ENCODE measurements at places on chromosomes 7 and 10. TPM values are rescaled to one million over a fixed set of nuclear protein-coding genes. Genes with fewer than 3 reads are reported as not detected.

DNA sequence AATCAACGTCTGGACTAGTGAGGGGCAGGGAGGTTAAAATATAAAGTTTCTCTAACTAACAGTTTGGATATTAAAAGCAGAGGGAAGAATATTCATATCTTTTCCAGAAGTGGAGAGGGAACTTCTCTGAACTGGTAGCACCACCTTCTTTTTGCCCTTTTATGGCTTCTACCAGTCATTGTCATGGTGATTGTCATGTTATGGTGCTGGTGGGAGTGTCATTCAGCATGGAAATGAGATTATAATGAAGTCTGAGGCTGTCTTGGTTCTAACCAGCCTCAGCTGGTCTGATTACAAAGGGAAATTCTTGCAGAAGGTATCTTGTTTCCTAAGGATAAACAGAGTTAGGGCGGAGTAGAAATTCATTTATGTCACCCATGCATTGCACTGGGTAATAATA, 523.8 kb downstream of the ZWINT start:
- no peak overlapping the region for H3K4me3 ChIP-seq
- no peak for DNase-seq
- H3K27me3 ChIP-seq, result no peaks in the 10 kb centered on the region

DNA sequence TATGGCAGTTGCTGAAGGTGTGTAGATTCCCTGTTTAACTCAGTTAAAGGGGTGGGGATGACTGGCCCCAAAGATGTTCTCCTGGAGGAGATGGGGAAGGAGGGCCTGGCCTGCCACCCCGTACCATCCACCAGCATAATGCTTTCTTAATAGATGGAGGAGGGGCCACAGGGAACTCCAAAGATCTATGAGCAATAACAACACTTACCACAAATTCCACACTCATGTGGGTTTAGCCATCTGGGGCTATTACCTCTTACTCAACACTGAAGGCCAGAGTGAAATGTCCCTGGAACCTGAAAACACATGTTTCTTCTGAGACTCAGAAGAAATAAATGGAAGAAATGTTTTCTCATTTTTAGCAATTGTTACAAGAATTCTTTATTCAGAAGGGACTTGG, 259.0 kb downstream of the CXCL12 start:
- H3K4me3 ChIP-seq, result no peak overlapping the region
- H3K27me3 ChIP-seq, result no peaks in the 10 kb centered on the region
- H3K27ac ChIP-seq, result no peak overlapping the region
- no peak for DNase-seq
- no peaks in the 10 kb centered on the region for H3K4me1 ChIP-seq

- H3K4me3 ChIP-seq, result no peak overlapping the region
- H3K27ac ChIP-seq, result no peak overlapping the region
- H3K27me3 ChIP-seq, result no peaks in the 10 kb centered on the region
- no peaks in the 10 kb centered on the region for H3K4me1 ChIP-seq
Measured at GRCh38 chr7:125423458-125424155, 494.0 kb upstream of the POT1 start.

DNA sequence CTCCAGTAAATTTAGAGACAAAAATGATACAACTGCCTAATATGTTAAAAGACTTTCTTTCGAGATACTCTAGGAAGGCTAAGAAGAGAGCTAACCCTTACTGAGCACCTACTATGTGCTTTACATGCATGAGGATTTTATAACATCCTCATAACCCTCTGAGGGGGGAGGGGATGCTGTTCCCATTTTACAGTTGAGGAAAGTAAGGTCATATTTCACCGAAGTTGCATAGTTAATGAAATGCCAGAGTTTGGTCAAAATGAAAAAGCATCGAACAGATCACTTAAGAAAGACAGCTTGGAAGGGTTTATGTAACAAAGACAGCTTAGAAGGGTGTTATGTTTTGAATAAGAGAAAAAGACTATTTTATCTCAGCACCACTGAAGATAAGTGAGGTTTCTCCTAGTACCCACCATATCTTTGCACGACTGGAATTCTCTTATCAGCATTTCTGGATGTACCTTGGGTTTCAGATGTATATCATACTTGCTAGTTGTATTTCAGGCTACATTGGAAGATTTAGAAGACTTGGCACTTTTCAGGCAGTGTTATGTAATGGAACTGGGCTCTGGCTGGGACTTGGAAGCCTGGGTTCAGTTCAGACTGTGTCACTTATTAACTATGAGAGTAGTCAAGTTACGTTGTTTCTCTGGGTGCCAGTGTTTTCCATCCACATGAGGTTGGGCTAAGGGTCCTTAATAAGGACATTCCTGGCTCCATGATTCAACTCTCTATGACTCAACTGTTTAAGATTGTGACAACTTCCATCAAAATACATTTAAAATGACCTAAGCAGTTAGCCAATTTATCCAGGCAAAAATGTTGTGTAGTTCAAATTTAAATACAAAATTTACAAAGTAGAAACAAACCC, 6.0 kb downstream of the RHOBTB1 start:
- no peaks in the 10 kb centered on the region for H3K36me3 ChIP-seq
- no peak overlapping the region for H3K4me3 ChIP-seq
- H3K27ac ChIP-seq, result no peak overlapping the region
- H3K4me1 ChIP-seq, result peaks cover 7% of the 10 kb centered on the region

DNA sequence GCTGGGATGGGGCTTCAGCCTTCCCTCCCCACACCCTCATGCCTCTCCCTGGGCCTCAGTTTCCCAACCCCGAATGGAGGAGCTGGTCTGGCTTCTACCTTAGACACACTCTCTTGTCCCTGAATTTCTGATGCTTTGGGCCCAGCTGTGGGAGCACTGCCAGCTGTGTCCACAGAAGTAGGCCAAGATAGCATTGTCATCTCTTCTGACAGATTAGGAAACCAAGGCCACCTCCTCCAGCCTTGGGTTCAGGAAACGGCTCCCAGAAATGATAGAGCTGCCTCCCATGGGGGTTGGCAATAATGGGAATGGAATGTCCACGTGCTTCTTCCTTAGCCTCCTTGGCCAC, 1.3 kb downstream of the PPIF start:
- H3K27me3 ChIP-seq, result no peaks in the 10 kb centered on the region
- peaks cover 19% of the 10 kb centered on the region for H3K4me1 ChIP-seq
- H3K4me3 ChIP-seq, result no peak overlapping the region
- H3K27ac ChIP-seq, result peak overlapping the region; percentile 84
- peaks cover 34% of the 10 kb centered on the region for H3K36me3 ChIP-seq

- H3K36me3 ChIP-seq, result no peaks in the 10 kb centered on the region
- H3K4me1 ChIP-seq, result no peaks in the 10 kb centered on the region
- H3K27me3 ChIP-seq, result no peaks in the 10 kb centered on the region
- no peak for DNase-seq
Measured at GRCh38 chr7:152733286-152733934, 26.1 kb upstream of the ACTR3B start.

Gene SPDYE2B
- total RNA-seq, result not detected

Gene PIP
- total RNA-seq, result not detected

Gene NPFFR1
- total RNA-seq, result 0.05 TPM
